ENCODE measurements at places on chromosomes 1 and 21.

GRCh38 chr21:34877485-34878128, 171.5 kb downstream of the RUNX1 start:
- DNase-seq, result no peak

GRCh38 chr1:16211824-16212223, 628 bp downstream of the ARHGEF19 start:
- no peak for DNase-seq

- peak; percentile 71 for DNase-seq
Observed at GRCh38 chr1:185155600-185156287, 1.0 kb downstream of the TRMT1L start.

DNA sequence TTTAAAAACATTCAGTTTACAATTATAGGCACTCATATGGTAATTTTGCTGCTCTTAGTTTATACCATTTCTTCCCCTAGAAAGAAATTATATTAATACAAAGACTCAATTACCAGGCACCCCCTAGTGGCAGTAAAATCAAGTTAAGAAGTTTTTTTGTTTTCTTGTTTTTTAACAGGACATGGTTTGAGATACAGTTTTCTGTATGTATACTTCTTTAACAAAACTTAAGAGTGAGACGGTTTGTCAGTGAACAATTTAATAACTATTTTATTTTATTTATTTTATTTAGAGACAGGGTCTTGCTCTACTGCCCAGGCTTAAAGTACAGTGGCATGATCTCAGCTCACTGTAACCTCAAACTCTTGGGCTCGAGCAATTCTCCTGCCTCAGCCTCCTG, 224.6 kb downstream of the FAF1 start:
- peak; percentile 47 for DNase-seq

DNA sequence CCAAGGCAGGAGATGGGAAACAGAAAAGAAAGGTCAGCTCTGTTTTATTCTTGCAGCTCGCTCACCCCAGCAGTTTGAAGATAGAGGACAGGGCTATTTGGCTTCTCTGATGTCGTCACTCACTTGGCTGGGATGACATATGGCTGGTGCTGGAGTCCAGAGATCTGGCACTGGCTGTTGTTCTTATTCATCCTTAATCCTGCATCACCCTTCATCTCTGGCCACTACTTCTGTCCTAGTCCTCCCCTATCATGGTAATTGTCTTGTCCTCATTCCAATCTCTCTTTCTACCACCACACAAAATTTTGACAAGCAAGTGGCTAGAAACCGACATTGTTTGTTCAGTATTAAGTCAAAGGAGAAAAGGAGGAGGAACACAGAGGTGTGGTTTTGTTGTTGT, 103.8 kb upstream of the PDE4B start:
- no peak for DNase-seq

DNA sequence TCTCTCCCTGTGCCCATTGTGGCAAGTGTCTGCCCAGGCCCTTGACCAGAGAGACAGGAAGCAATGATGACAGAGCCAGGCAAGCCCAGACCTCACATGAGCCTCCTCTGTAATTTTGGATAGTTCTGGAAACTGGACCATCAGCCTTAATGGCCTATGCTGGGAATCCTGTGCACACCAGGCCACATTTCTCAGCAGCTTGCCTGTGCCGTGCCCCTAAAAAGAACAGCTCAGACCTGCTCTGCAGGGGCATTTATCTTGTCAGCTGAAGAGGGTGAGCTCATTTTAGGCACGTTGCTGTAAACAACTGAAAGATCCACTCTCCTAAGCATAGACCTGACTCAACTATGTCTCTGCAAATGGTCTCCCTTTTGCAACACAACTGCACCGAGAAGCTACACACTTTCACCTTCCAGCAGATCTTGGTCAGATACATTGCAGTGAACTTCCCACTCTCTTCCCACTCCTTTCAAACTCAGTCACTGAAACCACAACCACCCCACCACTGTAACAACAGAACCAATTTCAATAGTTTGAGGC, 53.5 kb upstream of the BACH1 start:
- DNase-seq, result no peak

GRCh38 chr1:8016210-8016894, 9.8 kb downstream of the ERRFI1 start:
- peak; percentile 32 for DNase-seq

- no peak for DNase-seq
Observed at GRCh38 chr1:8194481-8195227, 123.3 kb upstream of the SLC45A1 start.

- DNase-seq, result peak; percentile 28
Observed at GRCh38 chr1:45974541-45975269, 157.7 kb downstream of the PIK3R3 start.

- DNase-seq, result no peak
Observed at GRCh38 chr1:214520544-214521165, 30.7 kb downstream of the PTPN14 start.

DNA sequence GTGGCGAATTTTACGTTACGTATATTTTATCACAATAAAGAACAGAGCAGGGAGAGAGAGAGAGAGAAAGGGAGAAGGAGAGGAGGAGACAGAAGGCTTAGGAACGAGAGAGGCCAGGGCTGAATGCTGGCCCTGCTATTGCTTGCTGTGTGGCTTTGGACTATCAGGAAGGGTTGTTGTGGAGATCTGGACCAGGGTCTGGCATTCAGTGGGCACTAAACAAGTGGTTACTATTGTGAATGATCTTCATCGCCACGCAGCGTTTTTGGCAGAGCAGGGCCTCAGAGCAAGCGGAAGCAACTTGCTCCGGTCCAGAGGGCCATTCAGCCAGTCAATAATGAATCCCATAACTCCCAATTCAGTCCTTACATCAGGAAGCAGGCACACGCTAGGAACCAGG, 26.4 kb downstream of the PIK3C2B start:
- DNase-seq, result no peak

DNA sequence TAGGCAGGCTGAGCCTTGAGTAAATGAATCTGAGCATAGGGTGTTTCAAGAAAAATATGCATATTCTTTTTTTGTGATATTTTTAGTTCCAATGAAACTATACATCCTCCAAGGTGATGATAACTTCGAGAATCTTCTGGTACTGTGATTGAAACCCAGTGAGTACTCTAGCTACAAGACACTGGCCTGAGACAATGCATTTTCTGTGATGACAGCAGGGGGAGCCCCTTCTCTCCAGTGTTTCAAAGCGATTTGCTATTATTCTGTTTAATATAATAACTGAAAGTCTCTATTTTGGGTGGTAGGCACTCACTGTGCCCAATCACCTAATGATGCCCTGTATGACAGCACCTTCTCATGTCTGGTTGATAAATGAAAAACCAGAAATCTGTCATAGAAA, 12.1 kb downstream of the IRF2BP2 start:
- peak; percentile 60 for DNase-seq

DNA sequence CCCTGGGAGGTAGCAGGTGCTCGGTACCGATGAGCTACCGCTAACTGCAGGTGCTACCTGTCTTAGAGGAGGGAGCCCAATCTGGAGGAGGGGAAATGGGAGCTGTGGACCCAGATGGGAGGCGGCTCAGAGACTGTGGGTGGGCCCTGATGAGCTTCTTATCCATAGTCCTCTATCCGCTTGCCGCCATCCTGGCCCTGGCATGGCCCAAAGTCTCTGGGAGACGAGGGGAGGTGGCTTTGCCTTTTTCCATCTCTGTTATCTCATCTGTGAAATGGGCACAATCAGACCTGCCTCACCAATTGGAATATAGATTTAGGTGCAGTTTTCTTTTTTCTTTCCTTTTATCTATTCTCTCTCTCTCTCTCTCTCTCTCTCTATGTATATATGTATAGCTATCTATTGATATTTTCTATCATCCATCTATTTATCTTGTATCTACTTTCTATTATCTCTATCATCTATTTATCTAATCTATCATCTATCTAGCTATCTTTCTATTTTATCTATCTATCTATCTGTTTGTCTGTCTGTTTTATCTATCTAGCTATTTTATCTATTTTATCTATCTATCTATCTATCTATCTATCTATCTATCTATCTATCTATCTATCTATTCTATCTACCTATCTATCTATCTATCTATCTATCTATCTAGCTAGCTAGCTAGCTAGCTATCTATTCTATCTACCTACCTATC, 16.5 kb downstream of the TNFRSF1B start:
- no peak for DNase-seq

DNA sequence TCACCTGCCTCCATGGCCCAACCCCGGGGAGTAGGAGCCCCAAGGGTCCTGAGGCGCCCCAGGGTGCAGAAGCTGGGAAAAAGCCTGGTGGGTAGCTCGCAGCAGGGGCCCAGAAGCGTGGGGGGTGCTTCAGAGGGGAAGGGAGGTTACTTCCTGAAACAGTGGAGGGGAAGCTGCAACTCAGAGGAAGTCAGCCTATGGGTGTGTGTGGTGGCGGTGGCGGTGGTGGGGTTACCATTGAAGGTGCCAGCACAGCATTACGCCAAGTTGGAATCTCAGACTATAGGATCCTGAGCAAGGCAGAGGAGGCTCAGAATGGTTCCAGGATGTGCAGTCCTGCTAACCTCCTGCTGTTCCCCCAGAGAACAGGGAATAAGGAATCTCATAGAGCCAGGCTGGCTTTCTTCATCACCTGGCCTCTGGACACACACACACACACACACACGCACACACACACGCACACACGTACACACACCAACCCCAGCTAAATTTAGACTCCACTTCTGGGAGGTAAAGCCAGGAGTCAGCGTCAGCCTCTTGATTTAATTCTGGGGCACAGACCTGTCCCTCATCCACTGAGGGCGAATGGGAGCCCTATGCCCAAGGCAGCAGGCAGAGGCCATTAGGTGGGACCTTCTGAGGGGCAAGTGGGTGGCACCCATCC, 1.3 kb downstream of the DENND4B start:
- DNase-seq, result peak; percentile 53

GRCh38 chr1:244214009-244214967, 163.2 kb downstream of the ZBTB18 start:
- DNase-seq, result peak; percentile 99

- no peak for DNase-seq
Observed at GRCh38 chr1:88228114-88228513, 456.0 kb upstream of the PKN2 start.

DNA sequence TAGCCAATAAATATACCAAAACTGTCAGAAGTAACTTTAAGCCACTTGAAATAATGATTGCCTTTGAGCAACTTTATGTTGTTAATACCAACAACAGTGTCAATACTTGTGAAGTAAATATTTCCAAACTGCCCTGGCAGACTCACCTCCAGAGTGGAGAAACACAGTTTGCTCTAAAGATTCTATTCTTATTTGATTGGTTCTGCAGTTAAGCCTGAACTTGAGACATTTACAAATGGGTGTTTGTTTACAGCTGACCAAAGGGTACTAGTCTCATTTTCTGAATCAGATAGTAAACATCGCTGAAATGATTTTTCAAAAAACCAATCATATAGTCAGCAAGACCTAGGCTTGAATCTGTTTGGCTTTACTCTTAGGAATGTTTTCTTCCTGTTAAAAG, 1.3 kb upstream of the MYOC start:
- DNase-seq, result peak; percentile 14

GRCh38 chr1:31248276-31248675, 8.6 kb upstream of the NKAIN1 start:
- DNase-seq, result no peak

DNA sequence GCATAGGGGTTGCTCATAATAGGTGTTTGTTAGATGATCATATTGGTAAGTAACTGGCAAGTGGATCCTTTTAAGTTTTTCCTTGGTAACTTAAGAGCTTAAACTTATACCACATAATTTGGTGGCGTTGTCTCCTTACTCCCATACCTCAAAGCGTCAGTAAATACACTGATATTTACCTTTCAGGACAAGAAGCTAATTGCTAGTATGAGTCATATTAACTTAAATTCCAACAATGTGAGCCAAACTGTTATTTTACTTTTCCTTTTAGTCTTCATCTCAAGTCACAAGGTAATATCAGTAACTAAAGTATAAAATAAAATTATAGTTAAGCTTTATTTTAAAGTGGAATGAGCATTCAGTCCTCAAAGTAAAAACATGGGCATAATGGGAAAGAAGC, 9.0 kb upstream of the SH3GLB1 start:
- peak; percentile 24 for DNase-seq

DNA sequence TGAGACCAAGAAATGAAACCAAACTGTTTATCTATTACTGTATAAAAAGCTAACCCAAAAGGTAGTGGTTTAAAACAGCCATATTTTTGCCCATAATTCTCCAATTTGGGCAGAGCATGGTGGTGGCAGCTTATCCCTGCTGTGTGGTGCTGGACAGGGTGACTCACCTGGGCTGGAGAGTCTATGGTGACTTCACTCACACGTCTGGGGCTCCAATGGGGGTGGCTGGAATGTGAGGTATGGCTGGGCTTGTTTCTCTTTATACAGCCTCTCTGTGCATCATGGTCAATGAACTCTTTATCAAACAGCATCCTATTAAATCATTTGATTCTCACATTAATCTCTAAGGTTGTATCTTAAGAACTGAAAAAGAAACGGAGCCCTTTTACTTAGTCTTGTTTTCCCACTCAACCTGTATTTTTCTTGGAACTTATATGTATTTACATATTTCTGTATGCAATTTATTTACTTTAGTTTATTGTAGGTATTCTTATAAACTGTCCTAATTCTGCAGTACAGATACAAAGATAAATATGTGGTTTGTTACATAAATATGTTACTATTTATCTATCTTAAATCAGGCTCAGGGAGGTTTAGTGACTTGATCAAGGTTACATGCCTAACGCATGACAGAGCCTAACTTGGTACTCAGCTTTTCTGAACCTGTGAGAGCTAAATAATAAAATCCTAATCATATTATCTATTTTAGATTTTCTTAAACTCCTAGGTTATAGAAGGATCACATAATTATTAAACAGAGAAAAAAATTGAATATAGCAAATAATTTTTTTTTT, 37.5 kb upstream of the WLS start:
- DNase-seq, result peak; percentile 65

- no peak for DNase-seq
Observed at GRCh38 chr1:94738371-94738770, 81.8 kb upstream of the SLC44A3 start.

- no peak for DNase-seq
Observed at GRCh38 chr1:203586496-203587081, 40.0 kb upstream of the ATP2B4 start.

- DNase-seq, result no peak
Observed at GRCh38 chr1:227487606-227488005, 75.8 kb upstream of the ZNF678 start.

GRCh38 chr1:70091811-70092210, 113.6 kb downstream of the LRRC40 start:
- no peak for DNase-seq

- no peak for DNase-seq
Observed at GRCh38 chr1:15384301-15384901, 25.3 kb upstream of the EFHD2 start.

GRCh38 chr1:16051039-16051438, 7.5 kb downstream of the CLCNKB start:
- no peak for DNase-seq

- no peak for DNase-seq
Observed at GRCh38 chr1:51147394-51147793, 45.4 kb downstream of the C1orf185 start.

- DNase-seq, result peak; percentile 88
Observed at GRCh38 chr1:16351994-16352841, at the start of gene FBXO42. TSS of gene FBXO42 (minus strand) at chr1:16352480. CDS start at chr1:16315418, 37,062 bp downstream.

- DNase-seq, result peak; percentile 18
Observed at GRCh38 chr1:203038217-203038741, 12.0 kb downstream of the PPFIA4 start.
